ENCODE measurements at places on chromosomes 5 and 9. TPM values are rescaled to one million over a fixed set of nuclear protein-coding genes. Genes with fewer than 3 reads are reported as not detected.

Gene GABBR2
- total RNA-seq, result 2.6 TPM

Gene GFRA3
- total RNA-seq, result not detected

Gene AGTPBP1
- total RNA-seq, result 28.3 TPM

Gene GDA
- total RNA-seq, result not detected

Gene AGXT2
- not detected for total RNA-seq
